ENCODE measurements at places on chromosomes 1 and 21. TPM values are rescaled to one million over a fixed set of nuclear protein-coding genes. Genes with fewer than 3 reads are reported as not detected.

DNA sequence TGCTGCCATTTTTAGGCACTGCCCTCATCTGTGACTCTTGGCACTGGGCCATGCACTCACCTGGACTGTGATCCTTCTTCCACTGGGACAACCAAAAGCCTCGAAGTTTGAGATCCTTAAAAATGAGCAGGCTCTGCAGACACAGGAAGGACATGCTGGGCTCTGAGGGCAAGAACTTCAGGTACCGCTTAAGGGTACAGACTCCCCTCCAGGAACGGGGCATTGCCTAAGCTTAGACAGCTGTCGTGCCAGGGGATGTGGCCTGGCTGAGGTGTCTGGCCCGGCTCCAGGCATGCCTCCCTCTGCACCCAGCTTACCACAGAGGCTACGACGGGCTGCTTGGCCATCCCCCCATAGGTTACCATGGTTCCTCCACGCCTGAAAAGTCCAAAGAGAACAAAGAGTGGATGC is 14.2 kb upstream of the SRSF4 start:
- no peak for DNase-seq

DNA sequence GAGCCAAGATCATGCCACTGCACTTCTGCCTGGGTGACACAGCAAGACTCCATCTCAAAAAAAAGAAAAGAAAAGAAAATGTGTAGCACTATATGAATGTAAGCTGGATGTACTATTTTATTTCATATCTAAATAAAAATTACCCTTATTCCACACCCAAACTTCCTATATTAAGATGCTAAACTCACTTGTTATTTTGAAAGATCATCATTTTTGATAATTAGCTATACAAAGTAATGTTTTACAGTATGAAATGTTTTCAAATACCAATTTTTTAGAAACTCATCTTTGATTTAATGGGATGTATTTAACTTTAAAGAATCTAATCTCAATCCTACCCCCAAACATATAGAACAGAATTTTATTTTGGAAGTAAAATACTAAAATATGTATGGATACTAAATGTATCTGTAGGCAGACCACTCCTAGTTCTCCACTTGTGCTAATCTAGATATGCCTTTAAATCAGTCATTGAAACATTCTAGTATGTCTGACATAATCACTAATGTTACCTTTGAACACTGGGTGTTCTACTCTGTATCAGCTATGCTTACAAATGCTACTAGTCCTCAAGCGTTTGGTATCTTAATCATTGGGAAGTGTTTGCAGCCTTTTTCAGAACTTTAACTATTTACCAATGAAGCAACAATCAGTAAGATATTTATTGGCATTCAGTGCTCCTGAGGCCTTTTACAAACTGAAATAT is 12.9 kb downstream of the MIER1 start:
- no peak for DNase-seq

Gene FHAD1
- 0.15 TPM for total RNA-seq

GRCh38 chr1:182993746-182994145 is 29.5 kb upstream of the LAMC1 start:
- no peak for DNase-seq

DNA sequence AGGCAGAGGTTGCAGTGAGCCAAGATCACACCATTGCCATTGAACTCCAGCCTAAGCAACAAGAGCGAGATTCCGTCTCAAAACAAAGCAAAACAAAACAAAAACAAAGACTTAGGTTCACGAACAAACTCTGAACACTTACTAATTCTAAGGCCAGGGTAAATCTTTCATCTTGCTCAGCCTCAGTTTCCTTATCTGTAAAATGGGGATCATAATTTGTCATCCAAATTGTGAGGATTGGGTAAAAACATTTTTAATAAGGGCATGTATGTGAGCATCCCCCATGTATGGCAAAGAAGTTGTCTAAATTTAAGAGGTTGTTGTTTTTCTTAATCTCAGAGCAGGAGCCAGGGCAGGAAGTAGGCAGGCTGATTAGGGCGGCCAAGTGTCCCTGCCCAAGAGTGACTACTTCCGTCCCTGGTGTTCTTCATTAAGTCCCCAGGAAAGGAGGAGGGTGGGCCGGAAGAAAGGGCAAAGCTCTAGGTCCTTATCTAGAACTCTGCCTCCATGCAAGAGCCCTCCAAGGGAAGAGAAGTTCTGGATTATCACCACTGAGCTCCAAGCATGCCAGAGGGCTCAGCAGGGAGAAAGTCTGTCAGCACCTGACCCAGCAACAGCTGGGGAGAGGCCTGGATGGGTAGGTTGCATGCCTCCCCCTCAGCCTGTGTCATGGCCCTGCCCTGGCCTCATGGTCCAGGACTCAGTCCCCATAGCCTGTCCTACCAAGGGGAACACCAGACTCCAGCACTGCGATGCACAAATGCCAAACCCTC is 49.9 kb upstream of the CLIC4 start:
- DNase-seq = no peak

Gene TNFRSF14
- 77.4 TPM for total RNA-seq

Gene MSH4
- 0.05 TPM for total RNA-seq

- DNase-seq = peak; percentile 35
Measured at GRCh38 chr21:35940074-35940927, 120.0 kb downstream of the SETD4 start.

Gene PDZK1
- 7.9 TPM for total RNA-seq

- no peak for DNase-seq
Measured at GRCh38 chr1:74531796-74532195, 19.4 kb upstream of the LRRC53 start.

DNA sequence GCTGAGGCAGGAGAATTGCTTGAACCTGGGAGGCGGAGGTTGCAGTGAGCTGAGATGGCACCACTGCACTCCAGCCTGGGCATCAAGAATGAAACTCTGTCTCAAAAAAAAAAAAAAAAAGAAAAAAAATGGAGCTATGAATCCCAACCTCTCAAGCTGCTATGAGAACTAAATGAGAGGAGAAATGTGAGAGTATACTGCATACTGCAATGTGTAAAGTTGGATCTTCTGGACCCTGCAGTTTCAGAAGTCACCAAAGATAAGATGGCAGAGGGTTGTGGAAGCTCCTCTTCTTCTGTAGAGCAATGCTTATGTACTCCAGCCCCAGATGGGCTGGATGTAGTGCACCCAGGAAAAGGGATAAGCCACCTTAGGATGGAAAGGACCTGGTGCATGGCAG is 55.6 kb downstream of the PLXNA2 start:
- DNase-seq = no peak

- DNase-seq = no peak
Measured at GRCh38 chr21:45894906-45895777, 86.4 kb upstream of the COL6A1 start.

Gene KMO
- total RNA-seq = not detected

DNA sequence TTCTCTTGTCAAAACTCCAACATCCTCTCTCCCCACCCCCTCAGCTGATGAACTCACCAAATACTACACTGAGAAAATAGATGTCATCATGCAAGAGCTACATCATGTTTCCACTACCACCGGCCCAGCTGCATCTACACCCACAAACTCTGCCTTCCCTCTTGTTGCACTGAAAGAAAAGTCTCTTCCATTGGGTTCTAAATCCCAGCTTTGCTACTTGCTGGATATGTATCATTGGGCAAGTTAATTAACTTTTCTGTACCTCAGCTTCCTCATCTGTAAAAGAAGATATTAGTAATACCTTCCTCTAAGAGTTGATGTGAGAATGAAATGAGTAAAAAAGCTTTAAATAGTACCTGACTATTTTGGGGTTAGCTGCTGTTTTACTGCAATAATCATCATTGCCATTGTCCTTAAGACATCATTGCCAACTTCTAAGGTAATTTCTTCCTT is 108.6 kb downstream of the OLFML2B start:
- DNase-seq = no peak

DNA sequence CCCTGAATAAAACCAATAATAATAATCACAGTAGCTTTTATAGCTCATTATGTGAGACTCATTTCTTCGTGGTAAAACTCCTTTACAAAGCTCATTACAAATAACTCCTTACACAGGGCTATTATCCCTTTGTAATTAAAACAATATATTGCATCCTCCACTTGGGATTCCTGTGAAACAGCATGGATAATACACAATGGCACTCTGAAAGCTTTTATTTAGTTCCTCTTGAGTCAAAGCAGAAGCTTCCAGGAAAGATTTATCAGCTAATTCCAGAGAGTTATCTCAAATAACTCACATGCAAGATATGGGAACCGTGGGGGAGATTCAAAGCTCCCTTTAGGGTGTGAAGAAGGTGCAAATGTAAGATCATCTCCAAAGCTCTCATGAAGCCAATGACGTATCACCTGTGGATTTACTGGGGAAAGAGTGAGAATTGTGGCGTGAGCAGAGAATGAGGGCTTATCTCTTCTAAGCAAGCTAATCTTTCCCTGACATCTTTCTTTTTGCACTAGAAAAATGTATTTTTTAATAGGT is 60.4 kb upstream of the GJA5 start:
- DNase-seq = no peak

DNA sequence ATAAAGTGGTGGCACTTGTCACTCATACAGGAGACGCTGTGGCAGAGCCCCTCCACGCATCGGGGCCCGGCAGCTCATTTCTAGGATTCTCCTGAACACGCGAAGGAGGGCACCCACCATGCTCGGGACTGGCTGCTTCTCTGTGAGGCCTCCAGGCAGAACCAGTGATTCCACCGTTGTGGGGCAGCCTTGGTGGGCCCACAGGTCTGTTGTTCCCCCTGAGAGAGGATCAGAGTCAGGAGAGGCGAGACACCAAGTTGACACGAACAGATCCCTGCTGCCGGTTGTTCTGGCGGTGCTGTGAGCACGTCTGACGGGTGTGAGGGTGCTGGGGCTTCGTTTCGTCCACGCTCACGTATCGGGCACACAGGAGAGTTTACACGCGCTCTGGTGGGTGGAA is 26.6 kb downstream of the PRKCZ start:
- no peak for DNase-seq

Gene YRDC
- 56.7 TPM for total RNA-seq

DNA sequence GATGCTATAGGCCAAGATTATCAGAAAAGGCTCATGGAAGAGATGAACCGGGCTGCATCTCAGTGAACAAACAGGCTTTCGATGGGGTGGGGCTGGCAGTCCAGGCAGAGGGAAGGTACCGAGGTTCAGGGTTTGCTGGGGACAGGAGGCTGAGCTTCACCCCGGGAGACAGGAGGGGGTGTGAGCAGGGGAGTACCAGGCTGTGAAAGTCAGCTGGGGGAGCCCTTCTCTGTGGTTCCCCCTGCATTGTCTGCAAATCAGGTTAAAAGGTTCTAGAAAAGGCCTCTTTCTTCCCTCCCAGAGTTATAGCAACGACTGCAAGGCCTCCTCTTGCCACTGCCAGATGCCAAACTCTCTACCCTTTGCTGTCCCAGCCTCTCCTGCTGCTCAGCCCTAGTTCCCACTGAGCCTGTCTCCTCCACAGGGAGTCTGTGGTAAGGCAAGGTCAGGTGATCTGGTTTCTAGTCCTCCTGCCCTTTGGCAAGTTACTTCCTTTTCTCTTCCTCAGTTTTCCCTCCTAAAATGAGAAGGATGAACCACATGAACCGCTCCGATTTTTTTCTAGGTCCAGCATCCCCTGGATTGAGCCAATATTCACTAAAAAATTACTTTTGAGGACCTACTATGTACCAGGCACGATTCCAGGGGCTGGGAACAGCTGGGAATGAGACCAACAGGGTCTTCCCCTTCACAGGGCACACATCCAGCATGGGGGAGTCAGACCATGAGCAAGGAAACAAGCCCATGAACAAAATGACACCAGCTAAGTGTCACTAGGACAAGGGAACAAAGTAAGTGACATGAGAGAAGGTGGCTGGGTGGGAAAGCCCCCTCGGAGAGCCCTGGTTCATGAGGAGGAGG is 7.2 kb downstream of the LAD1 start:
- DNase-seq = no peak

DNA sequence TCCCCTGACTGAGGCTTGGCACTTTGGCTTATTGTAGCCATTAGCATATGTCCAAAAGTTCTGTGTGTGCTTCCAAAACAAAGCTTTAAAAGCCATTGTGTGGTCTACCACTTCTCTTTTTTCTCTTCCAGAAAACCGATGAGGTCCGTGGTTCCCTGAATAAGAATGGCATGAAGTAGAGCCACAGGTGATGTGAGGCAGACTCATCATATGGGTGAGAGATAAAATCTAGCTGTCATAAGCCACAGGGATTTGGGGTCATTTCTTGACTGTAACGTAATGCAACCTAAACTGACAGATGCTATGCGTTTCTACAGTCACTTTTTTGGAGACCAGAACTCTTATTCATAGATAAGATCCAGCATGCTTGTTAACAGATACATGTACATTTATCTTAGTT is 7.0 kb upstream of the GREM2 start:
- DNase-seq = no peak

GRCh38 chr1:228927946-228928898 is 192.9 kb downstream of the RHOU start:
- no peak for DNase-seq

GRCh38 chr21:43608225-43608624 is 51.1 kb downstream of the HSF2BP start:
- no peak for DNase-seq

- peak; percentile 42 for DNase-seq
Measured at GRCh38 chr1:8598060-8598724, 219.2 kb downstream of the RERE start.

Gene SELP
- total RNA-seq = not detected

DNA sequence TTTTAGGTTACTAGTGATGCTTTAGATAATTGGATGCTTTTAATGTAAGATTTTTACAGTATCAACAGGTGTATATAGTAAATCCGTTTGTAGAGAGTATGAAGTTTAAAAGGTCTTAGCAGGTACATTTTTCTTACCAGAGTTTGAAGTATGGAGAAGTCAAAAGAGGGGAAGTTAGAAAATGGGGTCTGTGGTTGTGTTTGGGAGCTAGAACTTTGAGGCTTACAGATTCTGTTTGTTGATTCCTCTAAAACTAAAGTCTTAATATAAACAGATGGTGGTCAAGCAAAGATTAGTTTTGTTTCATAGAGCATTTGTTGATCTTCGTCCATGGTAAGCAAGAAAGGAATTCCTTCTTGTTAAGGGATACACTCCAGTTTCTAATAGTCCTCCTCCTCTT is 35.8 kb downstream of the CDC42 start:
- DNase-seq = no peak

Gene PCSK9
- 6.1 TPM for total RNA-seq

Gene GNPAT
- 28.6 TPM for total RNA-seq

- peak; percentile 37 for DNase-seq
Measured at GRCh38 chr1:178189814-178190213, 95.9 kb downstream of the RASAL2 start.

GRCh38 chr21:29550205-29550604 is 251.5 kb downstream of the BACH1 start:
- DNase-seq = no peak

Gene LCA5L
- 0.81 TPM for total RNA-seq

DNA sequence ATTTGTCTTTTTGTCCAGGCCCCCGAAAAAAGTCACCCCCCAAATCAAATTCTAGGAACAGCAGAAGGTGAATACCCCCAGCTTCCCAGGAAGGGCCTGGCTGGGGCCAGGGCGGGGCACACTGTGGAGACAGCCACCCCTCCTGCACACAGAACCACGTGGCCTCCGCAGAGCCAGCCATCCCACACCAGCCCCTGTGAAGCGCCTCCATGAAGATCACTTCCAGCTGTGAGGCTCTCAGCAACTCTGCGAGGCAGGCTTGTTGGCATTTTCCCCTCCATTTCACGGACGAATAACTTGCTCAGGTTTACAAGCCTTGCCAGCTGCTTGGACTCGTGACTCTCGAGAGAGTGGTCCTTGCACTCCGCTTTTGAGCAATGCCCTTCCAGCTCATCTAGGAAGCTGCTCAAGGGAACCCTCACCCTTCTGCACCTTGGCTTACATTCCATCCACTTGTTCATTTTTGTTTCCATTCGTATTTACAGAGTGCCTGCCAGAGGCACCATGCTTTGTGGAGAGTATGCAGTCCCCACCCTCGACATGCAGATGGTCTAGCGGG is 48.2 kb downstream of the SYT6 start:
- DNase-seq = no peak
